ENCODE measurements at places on chromosomes 5 and 9.

DNA sequence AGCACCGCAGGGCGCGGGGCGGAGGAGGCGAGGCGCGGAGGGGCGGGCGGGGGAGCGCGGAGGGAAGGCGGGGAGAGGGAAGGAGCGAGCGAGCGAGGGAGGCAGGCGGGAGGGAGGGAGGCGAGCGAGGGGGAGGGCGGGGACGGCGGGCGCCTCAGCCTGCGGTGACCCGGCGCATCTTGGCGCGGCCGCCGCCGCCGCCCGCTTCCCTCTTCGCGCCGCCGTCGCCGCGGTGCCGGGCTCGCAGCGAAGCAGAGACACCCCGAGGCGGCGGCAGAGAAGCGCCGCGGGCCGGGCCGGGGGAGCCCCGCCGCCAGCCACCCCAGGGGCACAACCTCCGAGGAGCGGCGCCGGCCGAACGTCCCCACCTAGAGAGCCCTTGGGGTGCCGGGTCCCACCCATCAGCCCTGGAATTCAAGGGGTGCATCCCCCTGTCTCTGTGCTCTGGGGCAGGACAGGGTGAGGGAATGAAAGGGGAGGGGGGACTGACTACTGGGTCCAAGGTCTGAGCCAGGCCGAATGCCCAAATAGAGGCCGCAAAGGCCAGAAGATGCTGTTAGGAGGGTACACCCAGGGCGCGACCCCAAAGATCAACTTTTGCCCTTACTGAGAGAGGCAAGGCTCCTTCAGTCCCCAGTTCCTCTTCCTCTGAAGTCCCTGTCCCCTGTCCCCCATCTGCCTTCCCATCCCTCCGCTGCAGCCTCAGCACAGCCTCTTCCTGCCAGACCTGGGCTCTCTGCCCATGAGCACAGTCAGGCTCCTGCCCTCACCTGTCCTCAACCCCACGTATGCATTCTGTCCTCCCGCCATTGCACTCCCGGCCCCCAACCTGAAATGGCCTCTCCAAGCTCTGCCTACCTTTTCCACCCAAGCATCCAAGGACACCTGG, at the start of gene ADAMTS2:
ADAMTS2 (minus strand) TSS at position 29 of the 889 bp plus-strand sequence. CDS start 133 bp downstream, outside the sequence.
- DNase-seq: no peak

- DNase-seq: no peak
These were observed 9.9 kb downstream of the AK1 start for GRCh38 chr9:127867356-127868277.

GRCh38 chr9:13450723-13451122, 171.2 kb upstream of the MPDZ start:
- no peak for DNase-seq

- DNase-seq: no peak
These were observed 18.9 kb downstream of the BNIP1 start for GRCh38 chr5:173163219-173163618.

DNA sequence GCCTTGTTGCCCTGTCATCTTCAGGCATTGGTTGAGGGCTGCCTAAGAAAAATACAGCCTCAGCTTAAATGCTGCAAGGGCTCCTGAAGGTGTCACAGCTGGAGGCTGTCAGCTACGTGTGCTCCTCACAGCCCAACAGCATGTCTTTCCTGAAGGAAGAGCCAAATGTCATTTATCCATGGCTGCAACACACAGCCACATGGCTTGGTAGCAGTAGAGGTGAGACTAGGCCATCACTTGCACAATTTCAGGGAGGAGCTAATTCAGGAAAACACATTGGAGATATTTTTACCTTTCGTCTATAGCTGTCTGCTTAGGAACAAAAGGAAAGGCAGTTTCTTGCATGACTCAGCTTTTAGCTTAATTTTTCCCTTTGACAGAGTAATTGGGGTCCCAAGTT, 260.7 kb downstream of the SYK start:
- DNase-seq: no peak

DNA sequence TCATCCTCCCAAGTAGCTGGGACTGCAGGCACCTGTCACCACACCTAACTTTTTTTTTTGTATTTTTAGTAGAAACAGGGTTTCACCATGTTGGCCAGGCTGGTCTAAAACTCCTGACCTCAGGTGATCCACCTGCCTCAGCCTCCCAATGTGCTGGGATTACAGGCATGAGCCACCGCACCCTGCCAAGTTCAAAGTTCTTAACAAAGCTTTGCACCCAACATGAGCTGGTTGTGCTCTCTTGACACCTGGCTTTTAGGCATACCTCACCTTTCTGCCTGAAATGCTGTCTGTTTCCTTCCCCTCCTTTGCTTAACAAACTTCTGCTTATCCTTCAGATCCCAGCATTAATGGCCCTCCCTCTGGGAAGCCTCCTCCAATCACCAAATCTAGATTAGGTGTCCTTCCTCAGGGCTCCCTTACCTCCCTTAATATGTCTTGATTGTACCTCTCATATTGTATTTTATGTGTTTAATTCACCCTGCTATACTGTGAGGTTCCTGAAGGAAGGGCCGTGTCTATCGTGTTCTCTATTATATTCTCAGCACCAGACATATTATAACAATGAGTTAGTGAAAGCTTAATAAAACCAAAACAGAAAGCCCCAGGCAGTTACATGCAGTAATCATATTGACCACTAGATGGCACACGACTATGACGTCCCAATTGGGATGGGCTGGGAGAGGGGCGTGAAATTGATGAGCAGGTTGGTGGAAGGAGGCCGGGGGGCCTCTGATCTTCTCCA, 62.9 kb upstream of the PPARGC1B start:
- DNase-seq: no peak

GRCh38 chr5:115558388-115558956, 13.9 kb upstream of the FEM1C start:
- no peak for DNase-seq

DNA sequence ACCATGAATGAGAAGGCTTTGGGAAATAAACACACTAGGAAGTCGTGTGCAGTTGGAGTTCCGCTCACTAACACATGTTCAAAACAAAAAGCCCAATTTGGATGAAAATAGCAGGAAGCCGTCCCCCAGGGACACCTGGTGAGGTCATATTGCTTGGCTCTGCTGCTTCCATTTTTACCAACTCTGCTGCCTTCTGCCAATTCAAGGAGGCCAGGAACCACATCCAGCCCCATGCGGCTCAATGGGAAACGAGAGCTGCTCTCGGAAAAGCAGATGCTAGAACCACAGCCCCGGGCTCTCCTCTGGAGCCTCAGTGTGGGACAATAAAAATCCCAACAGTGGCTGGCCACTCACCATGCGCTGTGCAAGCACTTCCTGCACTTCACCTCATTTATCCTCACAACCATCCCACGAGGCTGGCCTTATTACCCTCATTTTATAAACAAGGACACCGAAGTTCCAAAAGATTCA, 13.4 kb downstream of the ADAM19 start:
- no peak for DNase-seq

GRCh38 chr5:4737868-4738267, 402.3 kb upstream of the ADAMTS16 start:
- no peak for DNase-seq

DNA sequence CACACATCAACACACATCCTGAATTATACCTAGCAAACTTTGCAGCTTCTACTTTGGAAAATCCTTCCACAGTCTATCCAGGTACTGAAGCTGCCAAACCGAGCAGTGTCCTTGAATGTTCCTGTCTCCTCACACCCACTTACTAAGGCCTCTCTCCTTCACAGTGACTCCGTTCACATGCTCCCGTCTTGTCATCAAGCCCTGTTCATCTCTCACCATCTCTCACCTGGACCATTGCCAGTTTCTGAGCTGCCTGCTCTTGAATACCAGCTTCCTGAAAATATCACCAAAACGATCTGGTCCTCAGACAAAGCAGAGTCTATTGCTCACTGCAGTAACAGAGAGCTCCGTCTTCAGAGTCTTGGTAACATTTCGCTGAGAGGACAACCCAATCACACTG, 57.4 kb downstream of the GCNT1 start:
- no peak for DNase-seq

GRCh38 chr9:121863955-121864354, 212.5 kb downstream of the DAB2IP start:
- DNase-seq: no peak

- no peak for DNase-seq
These were observed 15.1 kb downstream of the QRFP start for GRCh38 chr9:130881516-130881915.

DNA sequence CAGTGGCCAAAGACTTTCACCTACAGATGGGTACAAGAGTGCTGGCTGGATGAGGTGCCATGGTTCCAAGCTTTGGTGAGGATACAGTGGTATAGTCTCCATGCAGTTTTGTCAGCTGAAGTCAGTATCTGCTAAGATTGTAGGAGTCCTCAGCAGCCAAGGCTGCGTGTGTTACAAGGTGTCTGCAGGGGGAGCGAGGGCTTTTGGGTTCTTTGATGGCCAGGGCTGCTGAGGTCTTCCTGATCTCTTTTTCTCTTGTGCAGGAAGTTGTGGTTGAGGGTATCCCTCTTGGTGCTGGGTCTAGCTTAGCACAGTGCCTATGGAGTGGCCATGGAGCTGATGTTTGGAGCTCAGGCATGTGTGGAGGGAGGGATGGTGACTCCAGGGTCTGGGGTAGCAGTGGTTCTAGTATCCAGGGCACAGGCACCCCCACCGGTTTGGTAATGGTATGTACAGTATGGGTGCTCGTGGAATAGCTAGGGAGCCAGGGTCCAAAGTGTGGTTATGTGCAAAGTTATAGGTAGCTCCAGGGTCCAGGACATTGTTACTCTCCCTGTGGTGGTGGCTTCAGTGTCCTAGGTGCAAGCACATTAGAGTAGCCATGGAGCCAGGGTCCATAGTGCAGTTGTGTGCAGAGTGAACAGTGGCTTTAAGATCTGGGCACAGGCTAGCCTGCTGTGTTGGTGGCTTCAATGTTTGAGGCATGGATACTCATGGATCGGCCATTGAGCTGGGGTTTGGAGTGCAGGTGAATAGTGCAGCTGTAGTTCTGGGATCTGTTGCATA, 36.7 kb downstream of the CNTLN start:
- no peak for DNase-seq

- no peak for DNase-seq
These were observed 52.1 kb upstream of the EQTN start for GRCh38 chr9:27348785-27349697.

DNA sequence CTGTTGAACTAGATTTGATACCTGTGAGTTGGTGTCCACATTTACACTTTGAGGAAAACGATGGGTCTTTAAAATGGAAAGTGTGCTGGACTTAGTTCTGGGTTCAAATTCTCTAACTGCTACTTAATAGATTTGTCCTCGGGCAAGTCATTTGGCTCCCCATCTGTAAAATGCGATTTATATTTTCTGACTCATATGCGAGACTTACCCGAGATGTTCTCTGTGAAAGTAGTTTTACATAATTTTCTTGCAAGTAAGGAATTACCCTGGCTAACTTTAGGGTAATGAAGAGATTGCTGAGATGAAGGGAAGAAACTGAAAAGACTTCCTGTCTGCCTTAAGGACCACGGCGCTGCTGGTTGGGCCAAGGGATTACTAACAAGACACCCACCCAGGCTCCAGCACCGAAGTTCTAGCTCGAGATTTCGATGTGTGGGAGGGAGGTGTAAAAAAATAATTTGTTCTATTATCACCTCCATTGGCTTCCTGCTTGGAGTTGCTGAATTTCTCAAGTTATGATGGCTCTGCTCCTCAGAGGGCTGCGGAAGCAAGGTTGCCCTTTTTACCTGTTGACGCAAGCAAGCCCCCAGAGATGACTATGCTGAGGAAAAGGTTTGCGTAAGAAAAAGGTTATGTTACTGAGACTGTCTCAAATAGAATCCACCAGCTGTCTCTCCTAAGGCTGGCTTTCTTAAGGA, 24.1 kb downstream of the PCSK1 start:
- no peak for DNase-seq

- no peak for DNase-seq
These were observed 2.6 kb downstream of the CEMIP2 start for GRCh38 chr9:71765693-71766092.

GRCh38 chr5:175657593-175658271, at the start of gene HRH2:
Gene HRH2 (plus strand): TSS chr5:175658071. CDS start chr5:175683234, 25,163 bp downstream.
- DNase-seq: no peak

- no peak for DNase-seq
These were observed 62.2 kb downstream of the SLC38A9 start for GRCh38 chr5:55649963-55650362.

DNA sequence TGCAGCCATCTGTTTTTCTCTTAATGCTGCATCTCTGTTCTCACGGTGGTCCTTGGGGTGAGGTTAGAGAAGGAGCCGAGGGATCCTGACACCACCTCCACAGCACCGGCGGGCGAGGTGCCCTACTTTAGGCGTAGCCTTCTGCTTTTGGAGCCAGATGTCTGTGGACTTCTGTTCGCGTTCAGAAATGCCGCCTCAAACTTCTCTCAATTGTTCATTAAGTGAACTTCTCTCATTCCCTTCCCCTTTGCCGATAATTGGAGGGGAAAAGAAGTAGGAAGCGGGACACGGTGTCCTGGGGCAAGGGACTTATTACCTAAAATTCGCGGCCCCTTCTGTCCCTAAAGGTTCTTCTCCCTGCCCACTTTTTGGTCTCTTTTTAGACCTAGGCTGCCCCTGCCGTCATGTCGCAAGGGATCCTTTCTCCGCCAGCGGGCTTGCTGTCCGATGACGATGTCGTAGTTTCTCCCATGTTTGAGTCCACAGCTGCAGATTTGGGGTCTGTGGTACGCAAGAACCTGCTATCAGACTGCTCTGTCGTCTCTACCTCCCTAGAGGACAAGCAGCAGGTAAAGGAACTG, 455 bp downstream of the KIF20A start:
- no peak for DNase-seq

DNA sequence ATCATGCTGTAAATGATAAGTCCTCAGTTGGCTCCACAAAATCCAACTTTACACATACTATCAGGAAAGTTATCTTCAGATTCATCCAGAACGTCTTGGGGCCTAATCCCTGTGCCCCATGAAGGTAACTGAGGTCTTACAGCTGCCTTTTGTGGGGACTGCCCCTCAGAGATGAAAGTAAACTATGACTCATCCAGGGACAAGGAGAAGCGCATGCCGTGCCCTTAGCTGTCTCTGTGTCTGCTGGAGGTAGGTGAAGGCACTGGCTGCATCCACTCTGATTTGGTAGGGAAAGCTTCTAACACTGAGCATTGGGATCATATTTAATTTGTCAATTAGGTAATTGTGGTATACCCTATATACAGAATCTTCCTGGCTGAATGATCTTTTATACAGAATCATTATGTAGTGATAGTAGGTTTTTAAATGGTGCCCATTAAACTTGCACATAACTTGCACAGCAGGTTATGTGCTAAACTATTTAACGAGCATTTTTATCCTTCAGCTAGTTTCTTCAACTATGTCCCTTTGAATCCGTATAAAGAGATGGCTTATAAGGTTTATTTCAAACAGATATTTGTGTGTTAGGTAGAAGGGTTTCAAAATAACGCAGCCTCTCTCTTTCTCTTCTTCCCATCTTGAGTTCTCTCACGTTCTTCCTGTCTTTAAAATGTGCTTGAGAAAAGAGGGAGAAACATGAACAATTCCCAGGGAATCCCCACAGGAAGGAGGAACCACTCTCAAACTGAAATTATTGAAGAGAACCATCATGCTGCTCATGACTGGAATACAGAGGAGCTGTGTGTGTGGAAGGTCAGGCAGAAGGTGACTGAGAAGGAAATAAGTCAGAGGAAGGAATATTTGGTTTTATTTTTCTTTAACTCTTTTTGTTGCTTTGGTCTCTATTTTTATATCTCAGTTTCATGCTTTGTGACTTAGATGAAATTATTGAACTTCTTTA, 250.9 kb downstream of the CD180 start:
- DNase-seq: no peak

- DNase-seq: no peak
These were observed 28.0 kb downstream of the ADAMTSL1 start for GRCh38 chr9:18501949-18502348.
